ENCODE measurements at places on chromosomes 4 and X. TPM values are rescaled to one million over a fixed set of nuclear protein-coding genes. Genes with fewer than 3 reads are reported as not detected.

Gene RS1
- not detected for total RNA-seq

Gene NCBP2L
- total RNA-seq = not detected

Gene HSFX1
- total RNA-seq = 1.9 TPM

Gene CENPE
- total RNA-seq = 14.2 TPM

Gene HSPA4L
- total RNA-seq = 5.2 TPM

Gene GUCY1B1
- 18.6 TPM for total RNA-seq

Gene PYURF
- total RNA-seq = 58.9 TPM

Gene VSIG1
- total RNA-seq = 0.54 TPM

Gene GRXCR1
- total RNA-seq = not detected

Gene MSX1
- total RNA-seq = 50.3 TPM

Gene TRIML2
- total RNA-seq = not detected

Gene WNK3
- 17.2 TPM for total RNA-seq

Gene NAA11
- total RNA-seq = not detected

Gene MAGEA2
- total RNA-seq = not detected

Gene ZNF280C
- total RNA-seq = 14.8 TPM

Gene TNIP2
- 23.8 TPM for total RNA-seq

Gene UGT8
- total RNA-seq = 1.6 TPM

All from mesothelial cell of epicardium (in vitro differentiated cells).